ENCODE measurements at places on chromosomes 1 and 21.

DNA sequence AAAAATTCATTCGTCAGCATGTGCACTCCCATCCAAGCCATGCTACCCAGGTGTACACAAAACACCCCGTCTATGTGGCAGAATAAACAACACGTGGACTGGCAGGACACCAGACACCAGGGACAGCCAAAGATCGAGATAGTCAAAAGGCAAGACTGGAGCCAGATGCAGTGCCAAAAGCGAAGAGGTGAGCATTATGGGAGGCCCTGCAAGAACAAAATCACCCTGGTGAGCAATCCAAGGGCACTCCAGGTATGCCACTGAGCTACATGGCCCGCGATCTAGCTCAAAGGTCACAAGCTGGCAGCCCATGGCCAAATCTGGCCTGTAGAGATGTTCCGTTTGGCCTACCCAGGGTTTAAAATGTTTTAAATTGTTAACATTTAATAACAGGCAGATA is 33.7 kb downstream of the PLPP3 start:
- DNase-seq = no peak

DNA sequence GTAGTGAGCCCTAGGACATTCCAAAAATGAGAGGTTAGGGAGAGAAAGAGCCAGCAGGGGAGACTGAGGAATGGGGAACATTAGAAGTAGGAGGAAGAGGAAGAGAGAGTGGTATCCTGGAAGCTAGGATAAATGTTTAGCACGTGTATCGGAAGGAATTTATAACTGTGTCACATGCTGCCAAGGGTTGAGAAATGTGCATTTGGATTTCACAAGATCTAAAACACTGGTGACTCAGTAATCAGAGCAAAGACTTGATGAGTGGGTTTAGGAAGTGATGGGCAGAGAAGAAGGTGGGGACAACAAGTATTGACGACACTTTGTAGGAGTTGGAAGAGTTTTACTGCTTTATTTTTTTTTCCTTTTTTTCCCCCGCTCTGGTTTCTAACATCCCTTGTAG is 193.9 kb downstream of the FMN2 start:
- no peak for DNase-seq

DNA sequence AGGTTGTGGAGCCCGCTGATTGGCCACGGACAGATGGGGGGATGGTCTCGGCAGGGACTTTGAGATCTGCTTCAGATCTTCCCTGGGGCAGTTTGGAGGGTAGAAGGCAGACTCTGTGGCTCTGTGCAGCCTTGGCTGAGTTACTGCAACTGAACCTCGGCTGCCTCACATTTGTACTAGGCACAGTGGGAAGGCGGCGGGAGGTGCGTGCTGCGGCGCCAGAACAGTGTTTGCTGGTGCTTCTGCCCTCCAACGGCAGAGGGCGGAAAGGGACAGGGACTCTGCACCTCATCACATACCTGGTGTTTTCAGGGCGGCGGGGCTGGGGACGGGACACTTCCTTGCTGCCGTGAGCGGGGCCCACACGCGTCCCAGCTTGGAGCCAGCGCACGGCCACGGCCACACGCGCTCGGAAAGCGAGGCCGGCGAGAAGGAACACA is 26.2 kb downstream of the SLC66A1 start:
- DNase-seq = no peak

- no peak for DNase-seq
Measured at GRCh38 chr1:24498589-24498988, 4.0 kb upstream of the RCAN3 start.

- DNase-seq = no peak
Measured at GRCh38 chr1:53559854-53560580, 100.8 kb downstream of the DMRTB1 start.

DNA sequence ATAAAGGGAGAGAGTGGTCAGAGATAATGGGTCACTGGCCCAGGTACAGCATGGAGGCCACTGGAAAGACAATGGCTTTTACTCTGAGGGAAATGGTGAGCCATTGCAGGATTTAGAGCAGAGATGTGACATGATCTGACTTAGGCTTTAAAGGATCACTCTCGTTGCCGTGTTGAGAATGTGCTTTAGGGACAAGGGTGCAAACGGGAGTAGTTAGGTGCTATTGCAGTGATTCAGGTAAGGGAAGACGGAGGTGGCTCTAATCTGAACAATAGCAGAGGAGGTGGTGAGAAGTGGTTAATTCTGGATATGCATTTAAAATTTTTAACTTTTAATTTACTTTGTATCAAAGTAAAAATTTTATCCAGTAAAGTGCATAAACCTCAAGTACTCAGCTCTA is 9.8 kb downstream of the ADORA1 start:
- DNase-seq = no peak

- DNase-seq = no peak
Measured at GRCh38 chr1:8315573-8316475, 2.1 kb upstream of the SLC45A1 start.

GRCh38 chr1:93437976-93438605 is 9.8 kb upstream of the FNBP1L start:
- DNase-seq = no peak

DNA sequence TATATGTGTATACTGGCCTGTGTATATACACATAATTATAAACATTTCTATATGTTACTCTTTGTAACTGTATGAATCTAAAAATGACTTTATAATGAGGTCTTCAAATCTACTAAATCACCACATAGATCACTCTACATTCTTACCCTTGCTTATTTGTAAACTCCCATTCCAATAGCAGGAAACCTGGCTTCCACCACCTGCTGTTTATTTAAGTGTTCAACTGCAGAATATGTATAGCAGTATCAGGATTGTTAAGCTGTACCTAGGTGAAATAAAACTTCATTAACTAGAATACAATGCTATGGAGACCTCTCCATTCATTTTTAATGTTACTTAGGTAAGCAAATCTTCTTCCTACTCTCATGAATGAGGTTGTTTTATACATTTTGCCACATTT is 1351.1 kb upstream of the B3GALT2 start:
- DNase-seq = no peak

DNA sequence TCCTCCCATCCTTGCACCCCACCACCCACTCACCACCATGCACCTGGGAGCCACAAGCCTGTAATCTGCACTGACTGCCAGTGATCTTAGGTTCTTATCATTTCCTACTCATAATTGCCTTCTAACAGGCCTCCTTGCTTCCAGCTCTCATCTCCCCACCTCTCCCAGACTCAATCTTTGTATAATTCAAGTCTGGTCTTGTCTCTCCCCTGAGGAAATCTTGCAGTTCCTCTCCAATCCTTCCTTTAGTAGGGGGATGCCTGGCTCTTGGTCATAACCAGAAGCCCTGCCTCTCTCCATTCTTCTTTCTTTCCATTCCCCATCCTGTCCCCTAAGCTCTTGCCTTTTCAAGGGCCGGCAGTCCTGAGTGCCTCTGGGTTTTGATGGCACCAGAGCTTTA is 27.8 kb downstream of the PIGM start:
- DNase-seq = no peak

DNA sequence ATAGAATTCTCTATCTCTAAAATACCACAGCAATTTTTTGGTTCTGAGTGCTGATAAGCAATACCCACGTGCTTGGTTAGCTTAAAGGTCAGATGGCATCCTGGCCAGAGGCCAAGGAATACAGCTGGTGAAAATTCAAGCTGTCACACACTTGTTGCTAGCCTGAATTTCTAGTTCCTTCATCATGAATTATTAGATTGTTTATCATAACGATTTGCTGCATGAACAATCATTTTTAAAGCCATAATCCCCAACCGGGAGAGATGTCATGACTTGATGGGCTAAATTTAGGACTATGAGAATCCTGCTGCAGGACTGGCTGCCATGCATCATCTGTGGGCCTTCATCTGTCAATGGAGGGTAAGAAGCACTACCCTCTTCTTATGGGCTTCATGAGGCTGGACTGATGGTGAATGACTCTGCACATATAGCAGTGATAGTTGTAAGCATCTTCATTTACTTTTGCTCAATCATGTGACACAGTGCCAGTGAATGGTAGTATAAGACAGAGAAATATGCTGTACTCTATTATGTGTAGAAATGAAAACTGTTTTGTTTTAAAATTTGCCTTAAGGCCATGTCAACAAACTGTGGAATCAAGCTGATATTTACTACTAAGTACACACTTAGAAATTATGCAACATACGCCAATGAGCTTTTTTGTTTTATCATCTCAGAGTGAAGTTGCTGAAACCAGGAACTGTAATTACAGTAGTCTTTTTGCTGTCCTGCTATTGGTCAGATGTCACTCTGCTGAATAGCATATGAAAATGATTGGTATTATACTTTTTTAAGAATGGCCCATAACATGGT is 80.5 kb upstream of the RALGPS2 start:
- DNase-seq = no peak

DNA sequence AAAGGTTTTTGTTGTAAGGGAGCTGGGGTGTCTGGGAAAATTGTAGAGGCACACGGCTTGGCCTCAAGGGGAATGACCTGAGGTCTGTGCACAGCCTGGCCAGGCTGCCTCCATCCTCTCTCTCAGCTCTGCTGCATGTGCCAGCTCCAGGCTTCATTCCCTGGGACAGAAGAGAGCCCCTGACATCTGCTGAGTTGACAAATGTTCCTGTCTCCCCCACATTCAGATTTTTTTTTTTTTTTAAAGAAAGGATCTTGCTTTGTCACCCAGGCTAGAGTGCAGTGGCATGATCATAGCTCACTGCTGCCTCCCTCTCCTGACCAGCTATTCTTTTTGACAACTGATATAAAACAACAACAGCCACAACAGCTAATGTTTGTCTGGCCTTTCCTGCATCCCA is 84.4 kb downstream of the PCNX2 start:
- no peak for DNase-seq

GRCh38 chr1:182262425-182262824 is 129.2 kb downstream of the GLUL start:
- DNase-seq = no peak

- no peak for DNase-seq
Measured at GRCh38 chr1:84632137-84632536, 57.9 kb upstream of the CTBS start.

DNA sequence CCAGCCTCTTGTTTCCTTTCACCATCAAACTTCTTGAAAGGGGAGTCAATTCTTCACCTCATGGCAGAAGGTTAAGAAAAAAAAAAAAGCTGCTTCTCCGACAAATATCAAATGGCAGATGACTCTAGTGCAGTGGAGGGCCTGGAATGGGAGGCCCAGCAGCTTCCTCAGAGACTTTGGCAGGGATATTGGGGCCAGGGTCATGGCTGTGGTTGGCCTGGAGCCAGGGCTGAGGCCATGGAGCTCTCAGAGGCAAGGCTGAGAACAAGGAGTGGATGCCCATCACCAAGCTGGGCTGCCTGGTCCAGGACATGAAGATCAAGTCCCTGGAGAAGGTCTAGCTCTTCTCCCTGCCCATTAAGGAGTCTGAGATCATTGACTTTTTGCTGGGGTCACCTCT is 18.7 kb downstream of the MTF1 start:
- no peak for DNase-seq

DNA sequence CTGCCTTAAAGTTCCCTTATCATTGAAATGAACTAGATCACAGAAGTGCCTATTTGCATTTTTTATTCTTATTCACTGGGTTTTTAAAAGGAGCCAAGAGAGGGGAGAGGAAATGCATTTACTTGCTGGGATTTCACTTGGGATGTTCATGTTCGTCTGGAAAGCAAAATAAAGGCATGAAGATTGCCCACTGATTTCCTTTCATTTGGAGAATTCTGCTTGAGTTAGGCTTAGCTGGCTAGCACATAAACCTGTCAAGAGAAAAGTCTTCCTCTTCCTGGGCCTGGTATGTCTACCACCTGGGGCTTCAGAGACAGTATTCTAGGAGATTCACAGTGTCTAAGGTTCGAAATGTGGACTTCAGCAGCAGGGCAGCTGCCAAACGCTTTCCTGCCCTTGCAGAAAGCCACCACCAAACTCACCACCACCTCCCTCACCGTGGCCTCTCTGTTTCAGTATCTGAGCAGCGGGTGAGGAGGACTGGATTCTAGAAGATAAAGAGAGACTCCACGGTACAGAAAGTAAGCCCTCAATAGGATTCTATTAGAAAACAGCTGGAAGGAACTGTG is 44.5 kb downstream of the HIVEP3 start:
- no peak for DNase-seq

GRCh38 chr1:171438441-171438840 is 46.9 kb upstream of the PRRC2C start:
- DNase-seq = no peak

GRCh38 chr1:188904201-188904600 is 1573.5 kb downstream of the BRINP3 start:
- DNase-seq = no peak

- no peak for DNase-seq
Measured at GRCh38 chr1:238223076-238223640, 332.4 kb upstream of the ZP4 start.

GRCh38 chr1:27650539-27651175 is 15.7 kb upstream of the FGR start:
- no peak for DNase-seq

- DNase-seq = no peak
Measured at GRCh38 chr1:182330303-182330702, 61.3 kb downstream of the GLUL start.

DNA sequence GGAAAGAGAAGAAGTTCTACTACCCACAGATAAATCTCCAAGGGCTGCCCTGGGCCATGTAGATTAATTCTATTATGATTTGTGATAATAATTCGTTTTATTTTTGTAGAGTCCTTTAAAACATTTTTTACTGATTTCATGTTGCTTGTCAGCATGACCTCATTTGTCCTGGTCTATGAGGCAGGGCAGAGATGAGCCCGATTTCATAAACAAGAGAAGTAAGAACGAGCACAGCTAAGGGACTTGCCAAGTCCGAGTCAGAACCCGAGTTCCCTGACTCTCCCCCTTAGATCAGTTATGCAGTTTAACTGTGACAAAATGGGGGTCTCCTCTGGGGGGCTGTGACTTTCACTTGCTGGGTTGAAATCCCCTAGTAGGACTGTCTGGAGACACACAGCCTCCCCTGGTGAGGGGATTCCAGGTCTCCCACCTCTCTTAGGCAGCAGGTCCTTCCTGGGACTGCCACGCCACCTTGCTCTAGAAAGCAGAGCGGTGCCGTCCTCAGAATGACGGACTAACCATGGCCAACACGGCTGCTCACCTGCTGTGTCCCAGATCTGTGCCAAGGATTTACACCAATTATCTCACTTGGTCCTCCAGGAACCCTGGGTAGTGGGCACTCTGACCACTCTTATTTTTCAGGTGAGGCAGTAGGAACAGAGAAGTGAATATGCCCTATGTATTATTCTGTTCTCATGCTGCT is 31.0 kb upstream of the SOX13 start:
- no peak for DNase-seq

GRCh38 chr1:73623946-73624345 is 574.0 kb downstream of the LRRIQ3 start:
- no peak for DNase-seq

GRCh38 chr1:227922501-227923352 is 25.0 kb downstream of the WNT9A start:
- no peak for DNase-seq

- DNase-seq = no peak
Measured at GRCh38 chr1:119245881-119246280, 105.4 kb upstream of the WARS2 start.

GRCh38 chr1:61606448-61607312 is 118.3 kb downstream of the TM2D1 start:
- no peak for DNase-seq

DNA sequence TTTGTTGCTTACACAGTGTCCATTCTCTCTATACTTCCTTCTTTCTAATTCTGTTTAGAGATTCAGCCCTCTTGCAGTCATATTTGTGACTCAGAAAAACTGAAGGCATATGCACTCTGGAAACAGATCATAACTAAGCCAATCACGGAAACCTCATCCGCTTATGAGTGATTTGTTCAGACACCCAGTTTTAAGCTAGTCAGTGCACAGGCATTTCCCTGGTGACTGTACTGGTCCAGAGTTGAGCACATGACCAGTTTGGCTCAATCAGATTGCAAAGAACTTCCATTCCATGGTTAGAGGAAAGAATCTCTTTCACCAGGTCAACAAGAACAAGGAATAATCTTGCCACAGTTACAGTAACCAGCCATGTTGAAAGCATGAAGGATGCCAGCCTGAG is 69.2 kb upstream of the SGIP1 start:
- no peak for DNase-seq

Data from stimulated activated CD8-positive, alpha-beta memory T cell treated with anti-CD3 and anti-CD28 coated beads, Interleukin-4, amount 100 ng/mL, for 1 hour (primary cell).